ENCODE measurements at places on chromosomes 4 and X. TPM values are rescaled to one million over a fixed set of nuclear protein-coding genes. Genes with fewer than 3 reads are reported as not detected.

GRCh38 chrX:3252744-3253143 is 93.7 kb downstream of the MXRA5 start:
- H3K36me3 ChIP-seq: no peaks in the 10 kb centered on the region
- no peaks in the 10 kb centered on the region for H3K4me1 ChIP-seq
- H3K4me3 ChIP-seq: no peak overlapping the region
- no peaks in the 10 kb centered on the region for H3K27me3 ChIP-seq
- H3K27ac ChIP-seq: no peak overlapping the region

DNA sequence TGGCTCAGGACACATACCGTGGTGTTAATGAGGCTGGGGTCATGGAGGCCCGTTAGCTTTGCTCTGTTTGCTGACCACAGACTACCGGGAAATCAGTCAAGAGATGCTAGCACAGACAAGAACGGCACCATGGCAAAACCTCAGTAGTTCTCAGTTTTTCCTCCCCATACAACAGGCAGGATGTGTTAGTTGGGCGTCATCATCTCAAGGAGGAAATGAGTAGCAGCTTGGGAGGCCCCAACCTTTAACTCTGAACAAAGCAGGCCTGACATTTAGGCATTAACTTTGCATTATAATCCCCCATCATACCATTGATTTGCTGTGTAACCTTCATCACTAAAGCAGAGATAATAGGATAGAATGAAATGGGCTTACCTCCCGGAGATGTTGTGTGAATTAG is 714.2 kb downstream of the RPA4 start:
- H3K36me3 ChIP-seq: peaks cover 2% of the 10 kb centered on the region
- no peak for DNase-seq
- H3K27ac ChIP-seq: no peak overlapping the region
- no peaks in the 10 kb centered on the region for H3K27me3 ChIP-seq

GRCh38 chr4:184528713-184529112 is 54.4 kb upstream of the IRF2 start:
- no peak overlapping the region for H3K4me3 ChIP-seq
- H3K4me1 ChIP-seq: peaks cover 18% of the 10 kb centered on the region
- no peak for DNase-seq
- no peaks in the 10 kb centered on the region for H3K27me3 ChIP-seq
- peak overlapping the region; percentile 52 for H3K27ac ChIP-seq

- H3K36me3 ChIP-seq: no peaks in the 10 kb centered on the region
- H3K27ac ChIP-seq: no peak overlapping the region
- no peaks in the 10 kb centered on the region for H3K4me1 ChIP-seq
These were observed 151.3 kb upstream of the TTC29 start for GRCh38 chr4:147096667-147097604.

- DNase-seq: no peak
- peak overlapping the region; percentile 76 for H3K27ac ChIP-seq
- H3K4me3 ChIP-seq: no peak overlapping the region
- no peaks in the 10 kb centered on the region for H3K27me3 ChIP-seq
- peaks cover 24% of the 10 kb centered on the region for H3K4me1 ChIP-seq
- peaks cover 8% of the 10 kb centered on the region for H3K36me3 ChIP-seq
These were observed 137.4 kb upstream of the STIM2 start for GRCh38 chr4:26723216-26723615.

DNA sequence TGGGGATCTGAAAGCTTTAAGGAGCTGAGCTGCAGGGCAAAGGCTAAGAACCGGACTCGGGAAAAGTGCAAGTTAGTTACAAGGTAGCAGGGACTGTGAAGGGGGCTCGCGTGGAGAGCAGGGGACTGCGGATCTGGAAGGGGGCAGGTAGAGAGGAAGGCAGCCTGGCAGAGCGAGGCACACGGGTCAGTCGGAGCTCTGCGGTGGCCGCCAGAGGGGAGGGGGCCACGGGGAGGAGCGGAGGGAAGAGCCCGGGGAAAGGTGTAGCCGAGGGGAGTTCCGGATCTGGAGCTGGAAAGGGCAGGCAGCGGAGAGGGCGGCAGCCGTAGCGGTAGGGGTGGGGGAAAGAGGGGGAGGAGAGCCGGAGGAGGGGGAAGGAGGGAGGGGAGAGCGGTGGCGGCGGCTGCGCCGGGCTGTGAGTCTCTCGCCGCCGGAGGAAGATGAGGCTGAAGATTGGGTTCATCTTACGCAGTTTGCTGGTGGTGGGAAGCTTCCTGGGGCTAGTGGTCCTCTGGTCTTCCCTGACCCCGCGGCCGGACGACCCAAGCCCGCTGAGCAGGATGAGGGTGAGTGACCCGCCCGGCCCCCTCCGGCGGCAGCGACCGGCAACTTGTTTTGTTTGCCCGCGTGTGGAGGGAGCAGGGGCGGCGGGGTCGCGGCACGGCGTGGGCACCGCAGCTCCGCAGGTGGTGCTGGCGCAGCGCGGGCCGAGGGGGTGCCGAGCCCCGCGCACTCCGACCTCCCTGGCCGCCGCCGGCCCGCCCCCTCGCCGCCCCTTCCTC is at the start of gene GALNT7:
TSS of gene GALNT7 (plus strand) at position 416 of the 782 bp plus-strand sequence. CDS start at position 441, 25 bp downstream.
- peak within 1 kb of the TSS; percentile 96 for H3K27ac ChIP-seq
- H3K36me3 ChIP-seq: no peaks in the 10 kb centered on the region
- H3K4me1 ChIP-seq: peaks cover 52% of the 10 kb centered on the region
- DNase-seq: peak; percentile 62
- H3K27me3 ChIP-seq: no peaks in the 10 kb centered on the region

- H3K27me3 ChIP-seq: peaks cover 9% of the 10 kb centered on the region
- H3K4me1 ChIP-seq: no peaks in the 10 kb centered on the region
- DNase-seq: no peak
- no peaks in the 10 kb centered on the region for H3K36me3 ChIP-seq
These were observed 33.3 kb downstream of the MEPE start for GRCh38 chr4:87865960-87866598.

GRCh38 chrX:78378476-78379115 is 51.2 kb upstream of the CYSLTR1 start:
- no peak overlapping the region for H3K27ac ChIP-seq
- no peak for DNase-seq
- H3K4me3 ChIP-seq: peak overlapping the region; percentile 10

DNA sequence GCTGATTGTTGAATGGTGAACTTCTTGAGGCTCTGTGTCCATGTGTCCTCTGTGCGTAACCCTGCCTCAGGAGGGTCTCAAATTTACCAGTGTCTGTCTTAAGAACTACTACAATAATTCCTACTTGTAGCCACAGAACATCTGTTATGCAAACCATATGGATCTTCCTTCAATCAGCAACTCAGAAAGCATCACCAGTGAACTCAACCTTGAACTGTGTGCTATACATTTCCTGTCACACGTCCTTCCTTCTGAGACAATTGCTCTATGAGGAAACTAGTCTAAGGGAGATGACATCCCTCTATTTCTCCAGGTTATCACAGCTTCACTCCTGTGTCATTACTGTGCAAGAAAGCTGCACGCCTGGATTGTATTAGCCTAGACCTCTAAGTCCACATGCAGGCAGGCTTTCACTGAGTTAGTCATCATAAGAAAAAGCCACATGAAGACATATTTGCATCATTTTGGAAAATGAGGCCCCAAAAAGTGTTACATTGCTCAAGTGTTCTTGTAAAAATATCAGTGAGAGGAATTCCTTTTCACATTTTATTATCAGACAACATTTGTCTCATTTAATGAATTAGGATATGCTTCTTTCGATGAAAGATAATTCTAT is 157.8 kb downstream of the AFF2 start:
- no peak overlapping the region for H3K27ac ChIP-seq
- H3K4me3 ChIP-seq: no peak overlapping the region
- no peak for DNase-seq
- no peaks in the 10 kb centered on the region for H3K4me1 ChIP-seq

GRCh38 chrX:131216828-131217227 is 72.3 kb downstream of the IGSF1 start:
- H3K4me3 ChIP-seq: no peak overlapping the region
- no peaks in the 10 kb centered on the region for H3K4me1 ChIP-seq
- no peak overlapping the region for H3K27ac ChIP-seq

- peaks cover 5% of the 10 kb centered on the region for H3K36me3 ChIP-seq
- no peaks in the 10 kb centered on the region for H3K4me1 ChIP-seq
- no peak overlapping the region for H3K27ac ChIP-seq
- no peak overlapping the region for H3K4me3 ChIP-seq
These were observed 42.5 kb upstream of the ANTXR2 start for GRCh38 chr4:80115368-80116181.

GRCh38 chr4:123116412-123116811 is 194.0 kb upstream of the NUDT6 start:
- H3K4me3 ChIP-seq: no peak overlapping the region
- no peaks in the 10 kb centered on the region for H3K4me1 ChIP-seq
- H3K27me3 ChIP-seq: no peaks in the 10 kb centered on the region
- no peak overlapping the region for H3K27ac ChIP-seq
- H3K36me3 ChIP-seq: peaks cover 7% of the 10 kb centered on the region

- H3K4me1 ChIP-seq: peaks cover 2% of the 10 kb centered on the region
- DNase-seq: no peak
- no peak overlapping the region for H3K27ac ChIP-seq
- H3K27me3 ChIP-seq: no peaks in the 10 kb centered on the region
These were observed 33.0 kb downstream of the SULT1B1 start for GRCh38 chr4:69727426-69727825.

DNA sequence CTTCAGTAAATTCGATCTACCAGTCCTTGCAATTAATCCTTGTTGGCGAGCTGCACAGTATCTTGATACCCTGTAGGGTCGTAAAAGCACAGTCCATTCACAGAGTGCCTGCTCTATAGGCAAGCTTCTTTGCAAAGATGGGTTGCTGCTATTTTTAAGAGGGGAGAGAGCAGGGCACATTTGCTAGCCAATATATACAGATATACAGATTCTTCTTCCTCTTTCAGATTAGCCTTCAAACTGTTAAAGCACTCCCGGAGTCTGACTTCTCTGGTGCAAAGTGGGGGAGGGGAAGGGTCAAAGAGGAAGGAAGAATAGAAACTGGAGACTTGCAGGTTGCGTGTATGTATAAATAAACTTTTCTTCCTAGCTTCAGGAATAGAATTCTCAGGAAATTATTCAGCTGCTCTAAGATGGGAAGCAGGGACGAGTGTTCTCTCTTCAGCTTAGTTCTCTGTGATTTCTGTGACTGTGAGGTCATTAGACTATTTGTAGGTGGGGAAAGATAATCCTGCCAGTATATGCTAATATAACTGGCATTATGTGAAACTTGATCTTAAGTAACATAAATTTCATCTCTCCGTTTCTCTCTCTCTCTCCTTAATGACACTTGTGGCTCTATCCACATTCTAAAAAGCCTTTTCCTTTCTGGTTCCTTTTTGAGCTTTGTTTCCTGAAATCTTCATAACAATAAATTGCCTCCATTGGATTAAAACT is at the start of gene CYSLTR1:
TSS of gene CYSLTR1 (minus strand) at position 242 of the 717 bp plus-strand sequence. CDS start 53,865 bp downstream, outside the sequence.
- no peaks in the 10 kb centered on the region for H3K27me3 ChIP-seq
- DNase-seq: no peak
- no peaks in the 10 kb centered on the region for H3K36me3 ChIP-seq
- H3K4me1 ChIP-seq: peaks cover 22% of the 10 kb centered on the region

DNA sequence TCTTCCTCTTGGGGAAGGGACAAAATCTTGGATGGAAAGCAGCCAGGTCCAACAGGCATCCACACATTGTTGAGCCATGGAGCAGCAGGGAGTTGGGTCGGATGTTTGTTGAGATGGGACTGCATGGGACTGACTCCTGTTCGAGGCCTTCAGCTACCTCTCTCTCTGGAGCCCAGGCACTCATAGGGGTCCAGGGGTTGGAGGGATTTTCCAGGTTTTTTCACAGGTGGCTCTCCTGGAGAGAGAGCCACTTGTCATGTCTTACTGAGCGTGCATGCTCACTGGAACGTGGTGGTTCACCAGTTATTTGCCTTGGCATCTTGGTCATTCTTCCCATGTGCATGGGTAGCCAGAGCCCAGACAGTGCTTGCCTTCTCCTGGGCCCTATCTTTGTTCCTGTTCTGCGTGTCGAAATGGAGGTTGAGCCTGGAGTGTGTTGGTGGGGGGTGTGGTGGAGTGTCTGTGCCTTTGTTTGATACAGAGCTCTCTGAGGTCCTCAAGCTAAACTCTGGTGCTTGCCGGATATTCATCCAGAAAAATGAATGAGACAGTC is 60.6 kb downstream of the NBDY start:
- no peak overlapping the region for H3K27ac ChIP-seq
- peaks cover 43% of the 10 kb centered on the region for H3K4me1 ChIP-seq
- no peaks in the 10 kb centered on the region for H3K27me3 ChIP-seq
- no peak for DNase-seq
- no peak overlapping the region for H3K4me3 ChIP-seq
- no peaks in the 10 kb centered on the region for H3K36me3 ChIP-seq

GRCh38 chr4:184282895-184283654 is 65.4 kb upstream of the ENPP6 start:
- DNase-seq: no peak
- H3K27me3 ChIP-seq: no peaks in the 10 kb centered on the region
- H3K36me3 ChIP-seq: no peaks in the 10 kb centered on the region
- no peak overlapping the region for H3K27ac ChIP-seq
- no peak overlapping the region for H3K4me3 ChIP-seq

GRCh38 chr4:82201805-82202641 is 171.8 kb downstream of the HNRNPD start:
- peak; percentile 56 for DNase-seq
- no peaks in the 10 kb centered on the region for H3K36me3 ChIP-seq

- H3K4me3 ChIP-seq: no peak overlapping the region
- H3K4me1 ChIP-seq: peaks cover 15% of the 10 kb centered on the region
- no peak for DNase-seq
- no peaks in the 10 kb centered on the region for H3K36me3 ChIP-seq
- no peaks in the 10 kb centered on the region for H3K27me3 ChIP-seq
These were observed 82.0 kb downstream of the TMEM156 start for GRCh38 chr4:38950159-38950558.

GRCh38 chr4:174358829-174359228 is 75.1 kb downstream of the CEP44 start:
- no peak overlapping the region for H3K4me3 ChIP-seq
- no peak for DNase-seq
- peaks cover 24% of the 10 kb centered on the region for H3K27me3 ChIP-seq
- H3K36me3 ChIP-seq: no peaks in the 10 kb centered on the region
- no peaks in the 10 kb centered on the region for H3K4me1 ChIP-seq

DNA sequence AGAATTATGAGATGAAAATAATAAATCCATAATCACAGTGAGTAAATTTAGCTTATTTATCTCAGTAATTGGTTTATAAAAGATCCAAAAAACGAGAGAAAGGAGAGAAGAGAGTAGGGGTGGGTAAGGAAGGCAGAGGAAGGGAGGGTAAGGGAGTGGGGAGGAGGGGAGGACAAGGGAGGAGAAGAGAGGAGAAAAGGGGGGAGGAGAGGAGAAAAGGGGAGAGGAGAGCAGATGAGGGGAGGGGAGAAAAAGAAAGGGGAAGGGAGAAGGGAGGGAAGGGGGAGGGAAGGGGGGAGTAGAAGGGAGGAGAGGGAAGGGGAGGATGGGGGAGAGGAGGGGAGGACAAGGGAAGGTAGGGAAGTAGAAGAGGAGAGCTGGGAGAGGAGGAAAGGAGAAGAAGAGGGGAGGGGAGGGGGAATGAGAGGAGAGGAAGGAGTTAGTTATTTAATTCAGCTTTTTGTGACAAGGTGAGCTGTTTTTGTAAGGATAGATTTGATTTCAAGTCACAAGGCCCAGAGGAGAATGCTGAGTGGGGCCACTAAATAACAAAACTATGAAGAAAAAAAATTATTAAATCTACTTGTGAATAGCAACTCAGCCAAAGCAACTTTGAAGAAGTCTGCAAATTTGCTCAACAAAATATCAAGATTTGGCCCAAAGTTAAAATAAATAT is 454.3 kb downstream of the ARAP2 start:
- no peaks in the 10 kb centered on the region for H3K27me3 ChIP-seq
- no peaks in the 10 kb centered on the region for H3K4me1 ChIP-seq
- no peak for DNase-seq
- no peak overlapping the region for H3K27ac ChIP-seq
- H3K36me3 ChIP-seq: no peaks in the 10 kb centered on the region

Gene FANCB
- total RNA-seq: 4.8 TPM

Gene BBS12
- total RNA-seq: 2.4 TPM

Gene ASB5
- not detected for total RNA-seq

Gene HTRA3
- not detected for total RNA-seq

Gene LPAR4
- not detected for total RNA-seq

Gene IL21
- total RNA-seq: not detected

Gene CAMK2D
- 40.8 TPM for total RNA-seq
